Activated T-cell treated with anti-CD3 and anti-CD28 coated beads, Interleukin-2, amount 50 U/mL, for 24 hours (primary cell): ENCODE measurements at places on chromosomes 6 and 20.
A peak's percentile ranks its signal among the peaks of the same experiment; 100 is the strongest.

GRCh38 chr20:41135187-41135887, 2.0 kb upstream of the PLCG1 start:
- peak; percentile 74 for DNase-seq

DNA sequence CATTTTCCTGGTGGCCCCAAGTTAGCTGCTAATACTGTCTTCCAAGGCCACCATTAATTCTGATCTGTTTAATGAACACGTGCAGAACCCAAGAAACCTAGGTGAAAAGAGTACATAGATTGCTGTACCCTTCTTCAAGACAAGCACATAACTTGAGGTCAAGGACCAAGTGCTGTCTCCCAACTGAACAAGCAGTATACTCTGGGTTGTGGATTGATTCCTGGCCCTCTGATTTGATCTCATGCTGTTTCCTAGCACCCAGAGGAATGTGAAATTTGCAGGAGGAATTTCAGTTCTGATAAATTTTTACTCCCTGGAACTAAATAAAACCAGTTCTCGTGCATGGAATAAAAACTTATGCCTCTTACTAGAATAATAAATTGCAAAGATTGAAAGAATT, 75.6 kb downstream of the MTFR2 start:
- DNase-seq, result no peak

- no peak for DNase-seq
Measured at GRCh38 chr6:119197271-119197670, 118.8 kb upstream of the FAM184A start.

- no peak for DNase-seq
Measured at GRCh38 chr6:10908228-10908627, 21.4 kb downstream of the SYCP2L start.

DNA sequence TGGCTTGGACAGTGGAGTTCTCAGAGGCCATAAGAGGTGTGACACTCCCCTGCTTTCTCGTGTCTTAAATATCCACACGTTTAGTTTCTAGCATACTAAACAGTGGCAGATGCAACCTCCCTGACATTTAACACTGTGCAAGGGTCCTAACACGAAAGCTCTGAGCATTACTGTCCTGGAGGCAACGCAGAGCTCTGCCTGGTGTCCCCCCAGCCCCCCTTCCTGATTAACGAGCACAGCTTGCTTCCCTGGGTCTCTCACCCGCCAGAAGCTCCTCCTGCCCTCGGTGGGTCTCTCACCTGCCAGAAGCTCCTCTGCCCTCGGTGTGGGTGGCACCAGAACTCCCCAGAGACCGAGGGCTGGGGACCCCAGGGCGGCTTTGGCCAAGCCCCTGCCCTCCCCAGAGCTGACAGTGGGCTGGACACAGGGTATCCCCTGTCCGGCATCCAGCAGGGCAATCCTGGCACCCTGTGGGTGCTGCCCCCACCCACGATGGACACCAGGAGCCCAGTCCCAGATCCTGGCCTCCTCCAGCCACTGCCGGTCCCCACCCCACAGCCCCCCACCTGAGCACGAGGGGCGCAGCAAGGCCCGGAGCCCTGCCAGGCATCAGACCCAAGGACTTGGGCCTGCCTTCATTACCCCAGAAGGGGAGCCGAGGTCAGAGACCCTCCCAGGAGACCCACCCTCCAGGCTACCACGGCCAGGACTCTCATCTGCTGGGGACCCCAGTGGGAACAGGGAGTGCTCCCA, 12.4 kb upstream of the KCNQ2 start:
- DNase-seq, result no peak

DNA sequence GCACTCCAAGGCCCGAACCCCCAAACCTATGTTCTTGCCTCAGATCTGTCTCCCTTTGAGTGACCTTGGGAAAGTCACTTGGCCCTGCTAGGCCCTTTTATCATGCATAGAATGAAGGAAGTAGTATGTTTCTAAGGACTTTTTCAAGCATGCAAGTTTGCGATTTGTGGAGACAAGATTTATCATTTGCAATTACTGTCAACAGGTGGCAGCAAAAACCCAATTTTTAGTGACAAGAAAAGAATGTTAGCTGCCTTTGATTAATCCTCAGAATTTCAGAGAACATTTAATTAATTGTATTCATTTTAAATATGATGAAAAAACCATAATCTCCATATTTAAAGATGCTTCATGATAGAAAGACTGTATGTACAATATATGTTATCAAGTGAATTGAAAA, 28.3 kb upstream of the PREP start:
- no peak for DNase-seq

- DNase-seq, result no peak
Measured at GRCh38 chr20:49259284-49259683, 18.6 kb downstream of the ZNFX1 start.

DNA sequence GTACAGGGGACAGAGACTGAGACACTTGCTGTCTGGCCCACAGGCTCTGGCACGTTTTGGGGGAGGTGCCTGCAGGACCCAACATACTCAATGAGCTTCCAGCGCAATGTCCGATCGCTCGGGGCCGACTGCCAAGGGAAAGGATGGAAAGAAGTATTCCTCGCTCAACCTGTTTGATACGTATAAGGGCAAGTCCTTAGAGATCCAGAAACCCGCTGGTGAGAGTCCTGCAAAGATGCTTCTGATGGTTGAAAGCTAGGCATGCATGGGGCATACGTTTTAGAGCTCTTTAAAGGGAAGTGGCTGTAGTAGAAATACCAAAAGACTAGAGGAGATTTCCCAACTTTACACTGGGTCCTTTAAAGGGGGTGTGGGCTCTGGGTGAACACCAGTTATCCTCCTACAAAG, 2.2 kb downstream of the PRRC2A start:
- DNase-seq, result no peak

GRCh38 chr6:44800171-44800783, 412.8 kb downstream of the CDC5L start:
- DNase-seq, result no peak
